NAMALWA (cell line): ENCODE measurements at places on chromosomes 3 and 15.

- no peak for DNase-seq
Observed at GRCh38 chr3:14438929-14439328, 36.5 kb downstream of the SLC6A6 start.

- DNase-seq = peak; percentile 34
Observed at GRCh38 chr15:87597346-87598052, 659.0 kb downstream of the NTRK3 start.

DNA sequence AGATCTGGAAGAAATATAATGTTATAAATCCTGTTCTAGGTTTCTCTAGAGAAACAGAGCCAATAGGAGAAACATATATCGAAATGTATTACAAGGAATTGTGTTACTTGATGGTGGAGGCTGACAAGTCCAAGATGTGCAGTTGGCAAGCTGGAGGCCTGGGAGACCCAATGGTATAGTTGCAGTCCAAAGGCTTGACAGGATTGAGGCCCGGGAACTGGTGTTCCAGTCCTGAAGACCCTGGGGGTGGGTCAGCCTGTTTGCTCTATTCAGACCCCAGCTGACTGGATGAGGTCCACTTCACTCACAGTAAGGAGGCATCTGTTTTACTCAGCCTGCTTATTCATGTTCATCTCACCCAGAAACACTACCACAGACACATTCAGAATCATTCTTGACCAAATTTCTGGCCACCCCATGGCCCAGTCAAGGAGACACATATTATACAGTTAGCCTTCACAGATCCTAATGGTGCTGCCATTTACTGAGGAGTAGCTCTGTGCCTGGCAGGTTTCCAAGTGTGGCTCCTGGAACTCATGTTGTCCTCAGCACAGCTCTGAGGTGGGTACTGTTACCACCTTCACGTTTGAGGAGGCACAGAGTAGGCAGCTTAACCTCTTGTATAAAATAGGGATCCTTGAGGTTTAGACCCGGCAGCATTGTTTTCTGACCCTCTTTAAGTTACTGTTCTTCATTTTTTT is 3.7 kb downstream of the TRAK1 start:
- DNase-seq = no peak

- peak; percentile 57 for DNase-seq
Observed at GRCh38 chr15:68209735-68210408, 4.7 kb upstream of the CALML4 start.

- no peak for DNase-seq
Observed at GRCh38 chr3:184659797-184660301, 52.0 kb downstream of the MAGEF1 start.

DNA sequence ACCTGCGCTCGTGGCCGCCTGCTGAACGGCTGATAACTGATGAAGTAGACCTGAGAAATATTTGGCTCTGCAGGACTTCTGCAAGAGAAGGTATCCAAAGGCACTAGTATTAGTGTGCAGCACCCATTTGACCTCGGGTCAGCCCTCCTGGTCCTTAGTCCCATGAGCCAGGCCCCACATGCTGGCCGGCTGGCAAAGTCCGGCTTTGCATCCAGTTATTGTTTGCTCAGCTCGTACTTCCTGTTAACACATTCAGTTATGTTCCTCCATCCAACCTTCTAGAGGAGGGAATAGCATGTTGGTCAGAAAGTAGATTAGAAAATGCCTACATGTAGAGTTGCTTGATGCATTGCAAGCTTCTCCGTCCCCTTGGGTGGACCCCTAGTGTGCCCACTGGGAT is 385.7 kb upstream of the RGMA start:
- no peak for DNase-seq

GRCh38 chr3:68306571-68306970 is 625.8 kb downstream of the TAFA4 start:
- DNase-seq = peak; percentile 10

DNA sequence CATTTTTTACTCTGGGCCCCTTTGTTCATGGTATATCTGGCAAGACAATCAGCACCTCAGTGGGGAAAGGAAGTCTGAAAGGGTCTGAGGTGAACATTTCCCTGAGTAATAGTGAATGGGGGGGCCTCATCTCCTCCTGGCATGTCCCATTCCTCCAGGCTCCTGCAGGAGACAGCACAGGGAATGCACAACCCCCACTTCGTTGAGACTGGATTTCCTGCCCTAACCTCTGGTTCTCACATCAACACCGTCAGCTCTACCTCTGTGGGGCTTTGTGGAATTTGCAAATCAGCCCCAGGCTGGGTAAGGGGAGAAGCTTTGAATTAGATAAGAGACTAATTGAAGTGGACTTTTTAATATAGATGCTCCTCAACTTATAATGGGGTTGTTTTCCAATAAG is 168.3 kb upstream of the TRIM42 start:
- DNase-seq = no peak
